ENCODE measurements at places on chromosomes 11 and 22. TPM values are rescaled to one million over a fixed set of nuclear protein-coding genes. Genes with fewer than 3 reads are reported as not detected.

DNA sequence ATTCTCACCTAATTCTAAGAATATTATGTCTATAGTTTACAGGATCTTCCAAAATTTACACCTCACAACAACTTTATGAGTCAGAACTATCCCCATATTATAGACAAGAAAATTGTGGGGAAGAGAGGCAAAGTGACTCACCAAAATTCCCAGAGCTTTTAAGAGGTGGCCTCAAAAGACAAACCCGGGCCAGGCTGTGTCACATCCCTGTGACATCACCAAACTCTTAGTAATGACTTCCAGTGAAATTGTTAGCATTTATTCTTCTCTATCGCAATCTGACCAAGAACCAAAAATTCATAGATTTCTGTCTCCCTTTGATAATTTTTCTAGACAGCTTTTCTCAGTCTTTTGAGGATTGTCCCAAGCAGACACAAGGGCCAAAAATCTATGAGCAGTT lies 134.3 kb downstream of the SNX19 start:
- peaks cover 30% of the 10 kb centered on the region for H3K4me1 ChIP-seq
- H3K36me3 ChIP-seq, result no peaks in the 10 kb centered on the region
- peak overlapping the region; percentile 45 for H3K4me3 ChIP-seq
- no peaks in the 10 kb centered on the region for H3K27me3 ChIP-seq
- no peak for DNase-seq

The LGALS12 gene
- not detected for total RNA-seq

DNA sequence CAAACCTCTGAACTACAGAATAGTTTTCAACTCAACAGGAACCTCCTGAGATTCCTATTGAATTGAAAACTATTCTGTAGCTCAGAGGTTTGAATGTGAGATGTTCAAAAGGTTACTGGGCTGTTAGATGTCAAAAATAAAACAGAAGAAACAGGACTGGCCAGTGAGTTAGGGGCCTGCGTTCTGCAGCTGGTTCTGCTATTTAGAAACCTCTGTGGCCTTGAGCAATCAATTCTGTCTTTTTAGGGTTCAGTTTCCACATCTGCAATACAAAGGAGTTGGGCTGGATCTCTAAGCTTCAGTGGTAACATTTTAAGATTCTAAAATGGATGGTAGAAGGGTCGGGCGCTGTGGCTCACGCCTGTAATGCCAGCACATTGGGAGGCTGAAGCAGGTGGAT lies 55.8 kb downstream of the CLMP start:
- H3K27me3 ChIP-seq, result no peaks in the 10 kb centered on the region

- peaks cover 6% of the 10 kb centered on the region for H3K4me1 ChIP-seq
- H3K27ac ChIP-seq, result no peak within 1 kb of the TSS
- H3K27me3 ChIP-seq, result no peaks in the 10 kb centered on the region
- peak within 1 kb of the TSS; percentile 73 for H3K4me3 ChIP-seq
Measured at GRCh38 chr11:15114501-15115475, at the start of gene INSC. Gene INSC (plus strand): TSS chr11:15114923. CDS start chr11:15149175, 34,252 bp downstream.

GRCh38 chr11:115238791-115239190 lies 265.4 kb downstream of the CADM1 start:
- no peaks in the 10 kb centered on the region for H3K4me1 ChIP-seq
- no peak for DNase-seq
- no peaks in the 10 kb centered on the region for H3K36me3 ChIP-seq
- H3K27me3 ChIP-seq, result no peaks in the 10 kb centered on the region
- no peak overlapping the region for H3K4me3 ChIP-seq

DNA sequence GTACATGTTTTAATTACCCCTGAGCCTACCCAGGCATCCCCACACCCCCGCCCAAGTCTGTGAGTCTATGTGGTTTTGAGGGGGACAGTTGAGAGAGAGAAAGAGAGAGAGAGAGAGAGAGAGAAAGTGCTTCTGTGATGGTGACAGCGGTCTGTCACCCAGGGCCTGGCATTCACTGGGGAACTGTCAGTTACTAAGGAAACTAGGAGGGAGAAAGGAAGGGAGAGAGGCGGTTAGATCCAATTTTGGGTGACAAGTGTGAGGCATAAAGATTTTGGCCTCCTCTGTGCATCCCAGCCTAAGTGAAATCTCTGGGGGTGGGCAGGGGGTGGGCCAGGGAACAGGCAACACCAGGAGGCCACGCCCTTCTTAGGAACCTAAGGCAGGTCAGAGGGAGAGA lies 498.3 kb downstream of the BUD13 start:
- no peak for DNase-seq
- no peak overlapping the region for H3K27ac ChIP-seq
- H3K36me3 ChIP-seq, result no peaks in the 10 kb centered on the region
- no peak overlapping the region for H3K4me3 ChIP-seq
- no peaks in the 10 kb centered on the region for H3K4me1 ChIP-seq

GRCh38 chr11:66957971-66958231 lies 282 bp downstream of the PC start:
- no peaks in the 10 kb centered on the region for H3K36me3 ChIP-seq
- peak overlapping the region; percentile 10 for H3K27ac ChIP-seq
- H3K4me1 ChIP-seq, result peaks cover 7% of the 10 kb centered on the region
- no peak for DNase-seq
- no peaks in the 10 kb centered on the region for H3K27me3 ChIP-seq
- H3K4me3 ChIP-seq, result peak overlapping the region; percentile 76

DNA sequence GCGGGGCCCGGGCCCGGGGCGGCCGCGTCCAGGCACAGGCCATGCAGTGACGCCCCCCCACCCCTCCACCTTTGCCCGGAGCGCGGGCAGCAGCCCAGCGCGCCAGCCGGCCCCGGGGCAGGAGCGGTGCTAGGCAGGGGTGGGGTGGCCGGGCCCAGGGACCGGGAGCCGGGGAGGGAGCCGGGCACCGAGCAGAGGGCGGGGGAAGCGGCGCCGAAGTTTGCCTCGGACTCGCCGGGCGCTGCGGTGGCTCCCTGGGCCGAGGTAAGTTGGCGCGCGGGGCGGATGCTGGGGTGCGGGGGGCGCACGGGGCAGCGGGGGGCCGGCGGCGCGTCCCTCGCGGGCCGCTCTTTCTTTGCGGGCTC lies 332 bp downstream of the TEAD1 start:
- no peaks in the 10 kb centered on the region for H3K27me3 ChIP-seq
- H3K4me1 ChIP-seq, result peaks cover 25% of the 10 kb centered on the region
- peak overlapping the region; percentile 86 for H3K4me3 ChIP-seq

DNA sequence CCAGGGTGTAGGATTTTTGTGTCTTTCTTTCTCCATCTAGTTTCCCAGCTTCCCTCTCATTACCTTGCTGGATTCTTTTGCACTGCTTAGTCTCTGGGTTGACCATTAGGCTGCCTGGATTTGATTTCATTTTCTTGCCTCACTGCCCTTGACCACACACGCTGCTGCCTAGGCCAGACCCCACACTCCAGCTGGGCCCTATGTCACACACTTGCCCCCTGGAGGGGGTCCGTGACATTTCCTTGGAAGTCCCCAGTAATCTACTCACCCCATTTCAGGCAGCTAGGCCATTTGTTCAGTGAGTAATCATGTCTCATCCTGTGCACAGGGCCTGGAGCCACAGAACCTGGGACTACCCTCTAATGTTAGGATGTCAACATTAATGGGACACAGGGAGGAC lies 81.9 kb upstream of the SPON1 start:
- no peaks in the 10 kb centered on the region for H3K36me3 ChIP-seq
- H3K27ac ChIP-seq, result no peak overlapping the region
- H3K4me1 ChIP-seq, result no peaks in the 10 kb centered on the region
- no peak for DNase-seq
- no peak overlapping the region for H3K4me3 ChIP-seq
- no peaks in the 10 kb centered on the region for H3K27me3 ChIP-seq

- peak overlapping the region; percentile 96 for H3K27ac ChIP-seq
- peaks cover 35% of the 10 kb centered on the region for H3K4me1 ChIP-seq
Measured at GRCh38 chr22:26673486-26673885, 16.1 kb downstream of the MIAT start.

DNA sequence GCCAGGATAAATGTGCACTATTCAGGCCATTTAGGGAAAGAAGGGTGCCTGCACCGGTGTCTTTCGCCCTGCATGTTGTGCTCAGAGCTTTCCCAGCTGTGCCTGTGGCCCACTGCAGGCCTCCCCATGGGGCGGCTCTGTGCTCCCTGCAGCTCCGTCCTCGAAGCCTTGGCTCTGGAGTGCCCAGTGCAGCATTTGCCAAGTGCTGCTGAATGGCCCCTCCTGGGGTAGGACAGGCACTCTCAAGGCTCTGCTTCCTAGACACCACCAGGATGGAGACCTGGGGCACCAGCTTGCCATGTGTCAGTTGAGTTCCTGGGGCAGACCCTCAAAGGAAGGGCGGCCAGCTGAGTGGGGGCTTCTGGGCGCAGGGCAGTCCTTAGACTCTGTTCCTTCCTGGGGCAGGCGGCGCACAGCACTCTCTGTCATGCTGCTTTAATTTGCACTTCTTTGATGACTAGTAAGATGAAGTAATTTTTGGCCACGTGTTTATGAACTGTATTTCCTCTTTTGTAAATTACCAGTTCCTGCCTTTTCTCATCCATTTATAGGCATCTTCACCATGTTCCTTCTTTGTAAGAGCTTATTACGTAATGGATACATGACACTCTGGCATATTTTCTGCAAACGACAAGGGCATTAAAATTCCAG lies 32.1 kb upstream of the GNB1L start:
- no peak overlapping the region for H3K27ac ChIP-seq
- H3K36me3 ChIP-seq, result peaks cover 12% of the 10 kb centered on the region

- no peaks in the 10 kb centered on the region for H3K4me1 ChIP-seq
- H3K4me3 ChIP-seq, result no peak overlapping the region
- peaks cover 31% of the 10 kb centered on the region for H3K36me3 ChIP-seq
- no peak for DNase-seq
- no peak overlapping the region for H3K27ac ChIP-seq
Measured at GRCh38 chr11:18352581-18352980, 30.2 kb downstream of the GTF2H1 start.

- no peak overlapping the region for H3K4me3 ChIP-seq
- no peak for DNase-seq
Measured at GRCh38 chr22:20659258-20659657, 114.7 kb upstream of the SERPIND1 start.

DNA sequence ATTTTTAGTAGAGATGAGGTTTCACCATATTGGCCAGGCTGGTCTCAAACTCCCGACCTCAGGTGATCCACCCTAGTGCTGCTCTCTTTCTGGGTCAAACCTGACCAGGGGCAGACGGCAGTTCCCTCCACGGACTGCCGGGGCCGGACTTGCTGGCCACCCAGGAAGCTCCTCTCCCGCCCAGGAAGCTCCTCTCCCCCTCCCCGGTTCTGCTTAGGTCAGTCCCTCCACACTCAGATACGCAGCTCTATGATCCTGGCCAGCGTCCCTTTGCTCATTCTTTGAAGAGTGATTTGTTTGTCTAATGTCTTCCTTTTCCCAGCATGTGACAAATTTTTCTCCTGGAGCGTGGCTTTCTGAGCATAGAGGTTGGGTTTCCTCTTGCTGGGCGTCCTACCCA lies 125.3 kb upstream of the B3GAT1 start:
- no peak overlapping the region for H3K27ac ChIP-seq
- no peak overlapping the region for H3K4me3 ChIP-seq
- no peaks in the 10 kb centered on the region for H3K36me3 ChIP-seq
- no peak for DNase-seq
- no peaks in the 10 kb centered on the region for H3K4me1 ChIP-seq
- H3K27me3 ChIP-seq, result no peaks in the 10 kb centered on the region

The SLC17A6 gene
- total RNA-seq, result not detected
